ENCODE measurements at places on chromosomes 6 and 20.

DNA sequence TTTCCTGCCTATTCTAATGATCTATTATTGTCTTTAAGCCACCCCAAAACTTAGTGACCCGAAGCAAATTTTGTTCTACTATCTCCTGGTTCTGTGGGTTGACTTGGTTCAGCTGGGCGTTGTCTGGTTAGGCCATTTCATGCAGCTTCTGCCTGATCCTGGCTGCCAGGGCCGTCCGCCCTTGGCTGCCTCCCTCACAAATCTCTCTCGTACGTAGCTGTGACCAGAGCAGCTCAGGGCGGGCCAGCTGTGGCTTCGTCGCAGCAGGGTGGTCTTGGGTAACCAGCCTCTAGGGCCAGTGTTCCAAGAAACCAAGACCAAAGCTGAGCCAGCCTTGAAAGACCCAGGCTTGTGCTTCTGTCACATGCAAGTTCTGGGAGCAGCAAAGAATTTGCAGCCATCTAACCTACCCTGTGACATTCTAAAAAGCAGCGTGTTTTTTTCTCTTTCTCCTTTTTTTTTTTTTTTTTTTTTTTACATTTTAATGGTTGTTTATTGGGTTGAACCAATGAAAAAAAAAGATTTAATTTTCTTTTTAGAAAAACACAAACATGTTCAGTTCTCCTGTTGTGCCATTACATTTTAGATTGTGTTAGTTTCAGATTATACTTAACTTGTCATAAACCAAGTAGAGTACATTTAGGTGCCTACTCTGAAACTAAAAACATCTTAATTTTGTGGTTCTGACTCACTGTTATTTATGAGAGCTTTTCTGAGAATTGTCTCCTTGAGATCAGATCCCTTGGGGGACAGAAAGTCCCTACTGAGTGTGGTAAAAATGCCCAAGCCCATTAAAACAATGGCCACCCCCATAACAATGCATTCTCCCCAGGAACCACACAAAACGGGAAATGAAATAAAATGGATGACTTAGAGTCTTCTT, 83.9 kb downstream of the ZDHHC14 start:
- no peak for DNase-seq

- no peak for DNase-seq
These were observed 87.3 kb upstream of the AKIRIN2 start for GRCh38 chr6:87789198-87789899.

- no peak for DNase-seq
These were observed 25.5 kb downstream of the C6orf15 start for GRCh38 chr6:31086788-31087440.

GRCh38 chr6:53431704-53432103, 83.0 kb upstream of the ELOVL5 start:
- DNase-seq = no peak

DNA sequence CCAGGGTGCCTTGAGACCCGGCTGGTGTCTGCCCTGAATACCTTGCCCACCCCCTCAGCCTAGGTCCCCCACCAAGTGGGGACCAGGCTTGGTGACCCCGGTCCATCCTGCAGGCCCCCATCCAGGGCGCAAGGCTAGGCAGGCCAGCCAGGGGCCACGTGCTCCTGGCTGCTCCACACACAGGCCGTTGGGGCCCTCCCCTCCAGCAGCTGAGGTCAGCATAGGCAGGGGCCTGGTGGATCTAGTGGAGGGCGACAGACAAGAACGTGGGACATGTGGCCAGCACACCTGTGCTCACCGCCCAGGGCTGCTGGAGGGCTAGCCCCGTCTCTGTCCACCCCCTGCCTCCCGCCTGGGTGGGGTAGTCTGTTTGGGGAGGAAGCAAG, 7.5 kb upstream of the HRH3 start:
- DNase-seq = no peak

DNA sequence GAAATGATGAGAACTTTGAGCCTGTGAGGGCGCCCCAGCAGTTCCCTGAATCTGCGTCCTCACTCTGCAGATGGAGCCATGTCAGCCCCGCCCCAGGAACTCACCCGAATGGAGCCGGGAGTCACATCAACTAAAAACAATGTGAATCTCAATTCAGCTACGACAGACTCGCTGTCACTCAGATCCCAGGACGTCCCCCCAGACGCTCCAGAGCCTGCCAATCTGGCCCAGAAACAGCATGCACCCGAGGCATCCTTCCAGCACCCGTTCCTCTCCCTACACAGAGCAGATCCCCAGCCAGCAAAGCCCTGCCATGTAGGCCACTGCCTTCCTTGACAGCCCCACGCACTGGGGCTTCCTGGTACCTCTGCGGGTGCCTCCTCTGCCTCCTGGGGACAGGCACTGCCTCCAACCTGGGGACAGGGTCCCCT, 248.0 kb downstream of the TTLL2 start:
- DNase-seq = no peak

DNA sequence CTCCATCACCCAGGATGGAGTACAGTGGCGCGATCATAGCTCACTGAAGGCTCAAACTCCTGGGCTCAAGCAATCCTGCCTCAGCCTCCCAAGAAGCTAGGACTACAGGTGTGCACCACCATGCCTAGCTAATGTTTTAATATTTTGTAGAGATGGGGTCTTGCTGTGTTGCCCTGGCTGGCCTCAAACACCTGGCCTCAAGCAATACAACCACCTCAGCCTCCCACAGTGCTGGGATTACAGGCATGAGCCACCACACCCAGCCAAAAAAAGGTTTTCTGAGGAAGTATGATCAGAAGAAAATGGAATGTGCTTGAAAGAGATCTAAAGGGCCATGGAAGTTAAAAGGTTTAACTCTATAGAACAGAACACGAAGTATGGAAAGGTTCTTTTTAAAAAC, 8.7 kb downstream of the RBBP9 start:
- DNase-seq = no peak

DNA sequence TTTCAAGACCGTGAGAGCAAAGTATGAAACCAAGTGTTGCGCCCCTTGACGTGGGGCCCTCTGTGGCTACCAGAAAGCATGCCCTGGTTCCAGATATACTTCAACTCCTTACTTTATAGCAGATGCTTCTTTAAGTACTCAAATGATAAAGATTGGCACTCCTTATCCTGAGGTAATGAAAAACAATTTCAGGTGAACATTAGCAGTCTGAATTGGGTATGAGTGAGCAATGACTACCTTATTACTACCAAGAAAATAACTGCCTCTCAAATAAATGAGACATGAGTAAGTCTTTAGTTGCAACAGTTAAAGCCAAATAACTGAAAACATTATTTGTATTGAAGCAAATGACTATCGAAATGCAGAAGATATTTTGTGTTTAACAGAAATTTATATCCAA, 408.7 kb downstream of the MMUT start:
- DNase-seq = no peak

DNA sequence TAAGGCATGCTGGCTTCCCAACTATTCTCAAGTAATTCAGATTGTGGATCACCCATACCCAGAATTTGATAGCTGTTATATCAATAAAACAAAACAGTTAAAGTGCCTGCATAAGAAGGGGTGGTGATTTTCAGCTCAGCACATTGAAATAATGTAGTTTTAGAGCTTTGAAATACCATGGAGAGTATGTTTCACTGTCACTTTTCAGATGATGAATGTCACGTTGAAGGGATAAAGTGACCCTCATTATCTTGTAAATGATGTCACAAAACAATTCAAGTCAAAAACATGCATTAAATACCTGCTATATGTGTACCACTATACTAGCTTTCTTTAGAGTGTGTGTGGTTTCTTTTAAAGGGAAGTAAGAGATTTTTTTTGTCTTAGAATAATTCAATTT, 27.6 kb downstream of the MLIP start:
- no peak for DNase-seq

- no peak for DNase-seq
These were observed 80.1 kb upstream of the SLC22A23 start for GRCh38 chr6:3536901-3537300.

DNA sequence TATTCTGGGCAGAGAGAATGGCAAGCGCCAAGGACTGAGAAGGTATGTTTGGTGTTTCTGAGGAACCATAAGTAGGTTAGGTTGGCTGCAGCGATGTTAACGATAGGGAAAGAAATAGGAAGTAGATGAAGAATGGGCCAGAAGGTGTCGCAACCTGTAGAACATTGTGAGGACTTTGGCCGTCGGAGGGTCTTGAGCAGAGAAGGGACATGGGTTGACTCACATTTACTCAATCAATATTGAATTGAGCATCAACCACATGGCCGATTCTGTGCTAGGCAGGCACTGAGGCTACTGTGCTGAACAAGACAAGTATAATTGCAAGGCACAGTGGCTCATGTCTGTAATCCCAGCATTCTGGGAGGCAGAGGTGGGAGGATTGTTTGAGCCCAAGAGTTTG, 26.8 kb upstream of the RPN2 start:
- DNase-seq = no peak

DNA sequence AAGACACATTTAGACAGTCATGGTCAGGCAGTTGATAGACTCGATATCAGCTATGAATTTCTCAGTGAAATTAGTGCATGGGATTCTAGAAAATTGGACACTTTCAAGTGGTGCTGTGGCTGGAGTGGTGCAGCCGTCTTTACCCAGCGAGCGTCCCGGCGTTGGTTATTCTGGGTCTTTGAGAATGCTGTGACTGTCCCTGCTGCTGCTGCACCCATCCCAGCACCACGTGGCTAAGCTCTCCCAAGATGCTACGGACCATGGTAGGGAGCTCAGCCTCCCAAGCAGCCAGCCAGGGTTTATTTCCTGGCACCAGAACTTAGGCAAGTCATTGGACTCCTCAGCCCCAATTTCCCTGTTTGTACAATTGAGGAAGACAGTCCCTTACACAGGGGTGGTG, 147.2 kb upstream of the RPS6KA2 start:
- no peak for DNase-seq

DNA sequence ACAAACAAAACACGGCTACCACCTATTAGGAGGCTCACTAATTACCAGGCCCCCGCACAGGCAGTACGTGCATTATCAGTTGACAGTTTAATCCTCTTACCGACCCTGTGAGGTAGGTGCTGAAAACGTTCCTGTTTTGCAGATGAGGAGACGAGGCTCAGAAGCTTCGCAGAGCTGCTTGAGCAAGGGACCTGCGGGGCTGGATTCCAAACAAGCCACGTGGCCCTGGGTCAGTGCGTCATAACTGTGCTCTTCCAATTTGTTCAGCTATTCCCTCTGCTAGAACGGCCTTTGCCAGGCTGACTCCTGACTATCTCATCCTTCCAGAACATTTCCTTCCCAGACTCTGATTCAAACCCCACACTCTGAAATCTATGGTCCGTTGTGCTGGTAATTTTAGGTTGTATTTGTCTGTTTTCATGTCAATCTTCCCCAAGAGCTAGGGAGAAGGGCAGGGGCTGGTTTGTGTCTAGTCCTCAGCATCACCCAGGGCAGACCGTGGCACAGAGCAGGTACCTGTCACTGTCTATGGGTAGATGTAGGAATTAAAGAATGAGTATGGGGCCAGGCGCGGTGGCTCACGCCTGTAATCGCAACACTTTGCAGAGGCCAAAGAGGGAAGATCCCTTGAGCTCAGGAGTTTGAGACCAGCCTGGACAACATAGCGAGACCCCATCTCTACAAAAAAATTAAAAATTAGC, 28.8 kb upstream of the TLDC2 start:
- no peak for DNase-seq

GRCh38 chr6:130129762-130130246, 92.9 kb downstream of the SAMD3 start:
- DNase-seq = no peak

GRCh38 chr20:47551841-47552240, 50.2 kb downstream of the NCOA3 start:
- DNase-seq = no peak

DNA sequence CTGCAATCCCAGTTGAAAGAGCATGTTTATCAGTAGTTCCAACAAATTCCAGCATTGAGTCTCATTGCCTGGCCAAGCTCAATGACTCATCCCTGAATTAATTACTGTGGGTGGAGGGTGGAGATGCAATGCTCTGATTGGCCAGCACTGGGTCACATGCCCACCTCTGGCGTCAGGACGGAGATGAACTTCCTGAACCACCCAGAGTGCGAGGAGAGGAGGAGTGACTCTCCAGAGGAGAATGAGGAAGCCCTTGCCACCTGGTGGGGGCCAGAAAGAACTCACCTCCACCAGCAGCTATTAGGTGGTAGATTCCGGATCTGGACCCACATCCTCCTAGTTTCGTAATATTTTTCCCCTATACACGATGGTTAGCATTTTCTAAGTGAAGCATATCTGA, 283.9 kb downstream of the TBC1D7 start:
- DNase-seq = no peak

DNA sequence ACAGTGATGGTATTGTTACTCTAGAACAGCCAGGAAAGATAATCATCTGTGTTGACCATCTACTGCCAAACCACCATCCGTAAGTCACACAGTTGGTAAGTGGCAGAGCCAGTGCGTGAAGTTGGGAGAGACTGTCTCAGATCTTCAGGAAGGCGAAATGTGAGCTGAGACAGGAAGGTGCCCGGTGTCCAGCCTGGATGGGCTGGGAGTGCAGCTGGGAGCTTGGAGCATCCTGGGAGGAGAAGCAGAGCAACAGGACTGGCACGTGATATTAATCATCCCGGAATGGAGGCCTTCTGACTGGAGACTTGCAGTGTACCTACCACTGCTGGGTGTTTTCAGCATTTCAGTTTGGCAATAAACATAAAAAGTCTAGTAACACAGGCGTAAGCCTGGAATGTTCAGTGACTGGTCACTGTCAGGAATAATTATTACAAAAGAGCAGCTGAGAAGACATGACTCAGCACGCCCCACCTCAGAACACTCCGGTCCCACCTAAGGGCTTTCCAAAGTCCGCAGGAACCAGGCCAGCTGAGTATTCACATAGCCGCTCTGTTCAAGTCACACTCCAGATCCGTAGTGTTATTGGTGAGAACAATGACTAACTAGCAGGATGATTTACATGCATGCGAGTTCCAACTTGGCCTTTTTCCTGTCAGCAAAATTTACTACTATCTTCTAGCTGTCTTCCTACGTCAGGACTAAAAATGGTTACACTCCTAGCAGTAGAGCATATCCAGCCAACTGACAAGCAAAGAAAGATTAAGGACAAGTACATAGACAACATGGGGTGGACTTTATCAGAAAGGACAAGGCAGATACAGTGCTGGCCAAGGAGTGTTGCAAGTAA, 45.1 kb upstream of the PNRC1 start:
- no peak for DNase-seq

DNA sequence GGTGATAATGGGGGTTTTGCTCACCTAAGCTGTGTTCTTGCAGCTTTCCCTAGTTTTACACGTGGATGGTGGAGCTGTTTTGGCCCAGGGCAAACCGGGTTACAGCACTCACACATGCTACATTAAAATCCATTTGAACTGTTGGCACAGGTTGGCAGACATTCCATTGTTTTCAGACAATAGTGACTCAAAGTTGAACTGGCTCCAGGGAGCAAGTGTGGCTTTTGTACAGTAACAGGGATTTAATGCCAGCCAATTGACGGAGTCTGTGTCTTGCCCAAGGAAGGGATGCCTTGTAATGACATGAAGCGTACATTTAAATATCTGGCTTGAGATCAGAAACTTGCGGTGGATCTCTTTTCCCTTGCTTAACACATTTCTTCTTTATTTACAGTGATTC, 183.1 kb downstream of the DTNBP1 start:
- no peak for DNase-seq

GRCh38 chr6:134757911-134758361, 192.0 kb downstream of the ALDH8A1 start:
- DNase-seq = no peak

All from activated naive CD4-positive, alpha-beta T cell (primary cell).